A549 treated with dexamethasone at 1 μM for 4 hours (cell line): ENCODE measurements at places on chromosomes 13 and 19. TPM values are rescaled to one million over a fixed set of nuclear protein-coding genes. Genes with fewer than 3 reads are reported as not detected.

Gene ZNF534
- total RNA-seq: not detected in 5 replicates

Gene ZNF99
- total RNA-seq: not detected in 5 replicates

Gene ZNF682
- total RNA-seq: not detected in 5 replicates

Gene FPR1
- total RNA-seq: 0.08 to 0.28 TPM (median 0.15 TPM) in 5 replicates

Gene PDX1
- 0.06 to 0.12 TPM (median 0.08 TPM) in 5 replicates for total RNA-seq

Gene CADM4
- total RNA-seq: 8.1 to 9.2 TPM (median 8.7 TPM) in 5 replicates

Gene URAD
- not detected in 5 replicates for total RNA-seq

Gene FFAR1
- total RNA-seq: 0.06 TPM in 1 of 5 replicates, not detected in the others

Gene TGFB1
- 108 to 165 TPM (median 162 TPM) in 5 replicates for total RNA-seq

Gene C19orf44
- 1.7 to 3.1 TPM (median 2.5 TPM) in 5 replicates for total RNA-seq

Gene ZNF208
- total RNA-seq: not detected in 5 replicates

Gene ZNF792
- total RNA-seq: 1.3 to 1.9 TPM (median 1.7 TPM) in 5 replicates

Gene AXL
- total RNA-seq: 86.6 to 117 TPM (median 114 TPM) in 5 replicates

Gene ATXN8OS
- total RNA-seq: not detected in 5 replicates

Gene S1PR4
- total RNA-seq: 0.08 to 0.29 TPM (median 0.15 TPM) in 5 replicates

Gene ZNF43
- total RNA-seq: 2.1 to 3.2 TPM (median 2.6 TPM) in 5 replicates

Gene TUBA3C
- total RNA-seq: 0.06 to 0.12 TPM (median 0.07 TPM) in 3 of 5 replicates, not detected in the others

Gene PNMA8A
- 8.1 to 9.4 TPM (median 9.1 TPM) in 5 replicates for total RNA-seq

Gene LILRB5
- 0.02 to 0.08 TPM (median 0.04 TPM) in 4 of 5 replicates, not detected in the other for total RNA-seq

Gene GNA15
- 0.04 to 0.09 TPM (median 0.08 TPM) in 5 replicates for total RNA-seq

Gene ZNF90
- total RNA-seq: not detected in 5 replicates

Gene PRR12
- total RNA-seq: 25.0 to 45.9 TPM (median 44.1 TPM) in 5 replicates

Gene IL17D
- 1.1 to 1.3 TPM (median 1.1 TPM) in 5 replicates for total RNA-seq

Gene BCL3
- total RNA-seq: 25.7 to 66.4 TPM (median 59.5 TPM) in 5 replicates

Gene IGFL2
- 0.31 to 1.3 TPM (median 0.65 TPM) in 5 replicates for total RNA-seq

Gene ENOX1
- 2.0 to 3.1 TPM (median 2.3 TPM) in 5 replicates for total RNA-seq

Gene FREM2
- total RNA-seq: 0.01 TPM in 1 of 5 replicates, not detected in the others

Gene KCNRG
- 0.33 to 0.97 TPM (median 0.74 TPM) in 4 of 5 replicates, not detected in the other for total RNA-seq

Gene NCR1
- total RNA-seq: not detected in 5 replicates

Gene TGFBR3L
- 0.36 to 2.0 TPM (median 1.7 TPM) in 5 replicates for total RNA-seq

Gene SOX1
- not detected in 5 replicates for total RNA-seq

Gene LRRC63
- not detected in 5 replicates for total RNA-seq

Gene PCDH17
- total RNA-seq: 0.01 to 0.02 TPM (median 0.01 TPM) in 4 of 5 replicates, not detected in the other

Gene ZNF98
- not detected in 5 replicates for total RNA-seq

Gene LILRA6
- 0.06 to 0.08 TPM in 2 of 5 replicates, not detected in the others for total RNA-seq

Gene GADD45B
- total RNA-seq: 96.5 to 124 TPM (median 112 TPM) in 5 replicates

Gene NLRP7
- total RNA-seq: not detected in 5 replicates

Gene CD209
- not detected in 5 replicates for total RNA-seq

Gene PCDH20
- total RNA-seq: not detected in 5 replicates

Gene CEACAM4
- total RNA-seq: not detected in 5 replicates

Gene ERICH6B
- total RNA-seq: not detected in 5 replicates

Gene POU4F1
- total RNA-seq: 0.64 to 0.88 TPM (median 0.86 TPM) in 5 replicates

Gene C1QTNF9
- not detected in 5 replicates for total RNA-seq

Gene CALR3
- 0.12 TPM in 1 of 5 replicates, not detected in the others for total RNA-seq

Gene STARD13
- total RNA-seq: 5.7 to 7.3 TPM (median 6.1 TPM) in 5 replicates

Gene ZNF253
- not detected in 5 replicates for total RNA-seq

Gene CLN5
- 7.2 to 10.0 TPM (median 9.0 TPM) in 5 replicates for total RNA-seq

Gene DUXA
- 0.08 to 0.11 TPM in 2 of 5 replicates, not detected in the others for total RNA-seq

Gene PSG2
- total RNA-seq: not detected in 5 replicates
